ENCODE measurements at places on chromosomes 2 and 18.
A peak's percentile ranks its signal among the peaks of the same experiment; 100 is the strongest.

DNA sequence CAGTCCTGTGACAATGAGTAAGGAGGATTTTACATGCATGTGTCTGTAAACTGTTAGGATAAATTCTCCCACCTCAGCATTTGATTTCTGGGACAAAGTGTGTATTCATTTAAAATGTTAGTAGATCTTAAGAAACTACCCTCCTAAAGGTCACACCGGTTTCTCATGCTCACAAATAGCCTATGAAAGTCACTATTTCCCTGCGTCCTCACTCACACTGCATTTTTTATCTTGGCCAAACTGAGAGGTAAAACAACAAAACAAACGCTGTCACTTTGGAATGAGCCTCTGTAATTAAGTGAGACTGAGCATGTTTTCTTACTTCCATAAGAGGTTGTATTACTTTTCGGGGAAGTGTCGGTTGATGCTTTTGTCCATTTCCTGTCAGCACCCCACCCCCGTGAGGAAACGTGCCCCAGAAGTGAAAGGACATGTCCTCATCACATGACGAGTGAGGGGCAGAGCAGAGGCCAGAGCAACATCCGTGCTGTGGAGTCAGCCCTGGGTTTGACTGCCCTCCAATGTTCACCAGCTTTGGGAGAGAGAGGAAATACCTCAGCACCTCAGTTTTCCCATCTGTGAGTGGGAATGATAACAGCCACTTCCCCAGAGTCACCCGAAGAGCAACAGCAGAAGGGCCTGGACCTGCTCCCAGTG lies 3.1 kb downstream of the GYPC start:
- DNase-seq, result peak; percentile 17

- DNase-seq, result no peak
Observed at GRCh38 chr18:6376433-6377229, 38.1 kb downstream of the L3MBTL4 start.

DNA sequence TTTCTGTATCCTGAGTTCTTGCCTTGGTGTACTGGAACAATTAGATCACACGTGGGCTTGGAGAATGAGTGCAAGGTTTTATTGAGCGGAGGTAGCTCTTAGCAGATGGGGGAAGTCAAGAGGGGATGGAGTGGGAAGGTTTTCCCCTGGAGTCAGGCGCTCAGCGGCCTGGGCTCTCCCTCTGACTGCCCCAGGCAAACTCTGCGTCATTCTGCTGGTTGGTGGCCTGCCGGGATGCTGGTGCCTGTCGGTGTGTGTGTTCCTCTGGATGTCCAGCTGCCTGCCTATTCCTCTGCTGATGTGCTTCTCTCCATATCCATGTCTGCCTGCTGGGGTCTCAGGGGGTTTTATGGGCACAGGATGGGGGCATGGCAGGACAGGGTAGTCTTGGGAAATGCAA lies 111.0 kb downstream of the TRIB2 start:
- no peak for DNase-seq

GRCh38 chr18:62773691-62774090 lies 58.4 kb downstream of the PHLPP1 start:
- DNase-seq, result no peak

- no peak for DNase-seq
Observed at GRCh38 chr18:56451188-56451587, 187.2 kb downstream of the TXNL1 start.

GRCh38 chr2:113225263-113226259 lies 51.8 kb downstream of the PSD4 start:
- no peak for DNase-seq

DNA sequence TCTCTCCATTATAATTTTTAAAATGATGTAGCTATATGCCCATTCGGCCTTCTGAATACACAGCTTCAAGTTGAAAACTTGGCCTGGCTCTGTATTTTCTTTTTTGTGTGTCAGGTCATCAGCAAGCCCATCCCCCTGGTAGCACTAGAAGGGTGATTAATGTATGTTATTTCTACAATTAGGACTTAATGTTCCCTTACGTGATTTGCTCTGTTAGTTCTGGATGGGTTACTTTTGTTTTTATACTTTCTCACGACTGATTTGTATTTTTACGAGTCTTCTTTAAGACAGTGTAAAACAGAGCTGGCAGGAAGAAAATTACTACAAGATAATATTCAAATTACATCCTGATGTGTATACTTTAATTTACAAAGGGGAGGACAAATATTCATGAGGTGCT lies 88.4 kb upstream of the RGPD4 start:
- DNase-seq, result no peak

- no peak for DNase-seq
Observed at GRCh38 chr2:224062481-224063297, 23.6 kb upstream of the SERPINE2 start.

DNA sequence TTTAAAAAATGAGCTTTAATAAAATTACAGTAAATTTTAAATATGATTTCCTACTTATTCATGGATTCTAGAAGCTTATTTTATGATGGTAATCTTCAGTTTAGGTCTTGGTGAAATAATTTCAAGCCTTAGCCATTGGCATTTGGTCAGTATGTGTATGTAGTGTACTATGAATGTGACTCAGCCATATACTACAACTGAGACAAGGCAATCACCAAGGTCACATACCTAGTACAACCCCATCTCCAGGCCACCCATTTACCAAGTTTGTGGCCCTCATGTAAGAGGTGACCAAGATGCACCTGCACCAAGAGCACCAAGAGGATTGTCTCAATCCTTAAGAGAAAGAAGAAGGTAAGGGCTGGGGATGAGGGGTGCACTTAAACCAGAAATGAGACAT lies 54.8 kb upstream of the FRZB start:
- no peak for DNase-seq

GRCh38 chr2:10832203-10832936 lies 19.8 kb upstream of the PDIA6 start:
- DNase-seq, result peak; percentile 68

- peak; percentile 51 for DNase-seq
Observed at GRCh38 chr2:144351687-144352086, 168.2 kb downstream of the ZEB2 start.

DNA sequence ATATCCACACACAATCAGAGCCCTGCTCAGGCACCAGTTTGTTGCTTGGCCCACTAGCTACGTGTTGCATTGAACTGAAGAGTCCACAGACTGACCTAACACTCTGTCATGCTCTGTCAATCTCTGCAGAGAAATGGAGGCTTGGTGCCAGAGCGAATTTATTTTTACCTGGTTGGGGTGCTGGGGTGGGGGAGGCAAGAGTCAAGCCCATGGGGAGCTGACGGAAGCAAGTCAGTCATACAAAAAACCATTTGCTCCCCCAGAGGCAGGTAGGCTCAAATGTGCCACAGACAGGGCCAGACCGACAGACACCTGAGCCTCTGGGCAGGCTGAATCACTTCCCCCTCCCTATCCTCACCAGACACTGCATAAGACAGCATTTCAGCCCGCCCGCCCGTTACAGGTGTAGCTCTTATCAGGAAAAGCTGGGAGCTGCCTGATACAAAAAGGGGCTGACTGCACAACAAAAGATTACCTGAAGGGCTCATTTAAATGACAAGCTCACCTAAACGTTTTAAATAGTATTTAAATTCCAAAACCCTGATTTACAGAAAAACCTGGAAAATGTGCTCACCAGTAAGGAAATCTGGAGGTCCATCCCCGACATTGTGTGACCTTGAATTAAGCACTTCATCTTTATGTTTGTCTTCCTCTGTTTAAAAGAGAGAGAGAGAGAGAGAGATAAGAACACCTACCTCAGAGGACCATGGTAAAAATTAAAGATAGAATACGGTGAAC lies 2.1 kb upstream of the PCBP1 start:
- no peak for DNase-seq

DNA sequence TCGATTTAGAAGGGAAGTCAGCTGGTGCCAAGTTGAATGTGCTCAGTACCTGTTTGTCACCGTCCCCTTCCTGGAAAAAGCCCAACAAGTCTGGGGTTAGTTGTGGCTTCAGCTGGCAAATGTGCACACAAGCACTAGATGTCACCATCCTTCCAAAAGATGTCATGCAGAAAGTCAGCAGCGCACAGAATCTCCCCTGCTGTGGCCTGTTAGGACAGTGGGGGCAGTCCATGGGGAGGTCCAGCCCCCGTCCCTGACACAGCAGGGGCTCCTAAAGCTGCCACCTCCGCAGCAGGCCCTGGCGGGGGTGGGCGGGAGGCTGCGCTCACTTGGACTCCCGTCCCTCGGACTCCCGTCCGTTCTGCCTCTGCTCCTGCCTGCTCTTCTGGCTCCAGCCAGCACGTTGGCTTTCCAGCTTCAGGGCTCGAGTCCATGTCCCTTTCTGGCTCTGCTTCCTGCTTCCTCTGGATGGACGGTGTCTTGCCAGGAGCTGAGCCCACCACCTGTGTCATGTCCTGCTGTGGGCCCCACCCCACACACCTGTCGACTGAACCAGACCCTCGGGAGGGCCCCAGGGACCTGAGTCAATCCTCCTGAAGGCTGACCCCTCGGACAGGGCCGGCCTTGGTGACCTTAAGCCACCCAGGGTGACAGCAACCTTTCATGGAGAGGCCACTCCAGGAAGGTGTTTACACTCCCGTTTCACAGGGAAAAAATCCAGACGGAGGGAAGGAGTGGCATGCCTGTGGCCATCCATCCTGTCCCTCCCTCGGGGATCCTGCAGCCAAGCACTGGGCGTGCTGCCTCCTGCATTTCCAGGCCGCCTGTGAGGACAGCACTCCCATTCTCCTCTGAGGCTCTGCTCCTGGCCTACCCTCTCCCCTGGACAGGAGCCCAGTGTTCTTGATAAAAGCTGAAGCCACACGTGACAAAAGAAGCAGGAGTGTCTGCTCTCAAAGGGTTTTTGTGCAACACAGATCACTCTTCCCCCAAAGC lies 8.5 kb downstream of the RAB17 start:
- DNase-seq, result peak; percentile 62

DNA sequence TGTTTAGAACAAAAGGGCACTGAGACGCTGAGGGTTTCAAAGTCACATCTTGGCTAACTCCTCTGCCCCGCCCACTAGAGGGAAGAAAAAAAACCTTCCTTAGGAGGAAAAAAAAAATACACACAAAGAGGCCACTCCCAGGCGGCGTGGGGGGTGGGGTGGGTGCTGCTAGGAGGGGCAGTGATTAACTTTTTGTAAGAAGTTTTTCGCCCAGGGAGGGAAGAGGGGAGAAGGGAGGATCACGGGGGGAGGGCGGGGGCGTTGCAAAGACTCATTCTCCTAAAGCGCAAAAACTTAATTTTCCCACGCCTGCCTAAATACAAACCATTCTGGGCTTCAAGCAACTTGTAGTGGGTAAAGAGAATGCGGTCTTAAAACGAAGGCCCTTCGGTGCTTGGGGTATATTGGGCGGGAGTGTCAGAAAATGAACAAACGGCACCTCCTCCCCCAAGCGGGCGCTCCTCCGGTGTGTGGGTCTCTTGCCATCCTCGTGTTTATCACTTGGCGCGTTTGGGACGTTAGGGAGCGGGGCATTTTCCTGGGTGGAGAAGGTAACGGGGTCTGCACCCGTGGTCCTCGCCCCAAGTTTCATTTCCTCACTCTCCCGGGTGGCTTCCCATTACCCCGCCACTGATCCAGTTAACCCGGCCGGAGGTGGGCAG lies 1.7 kb downstream of the CXCR4 start:
- DNase-seq, result no peak

DNA sequence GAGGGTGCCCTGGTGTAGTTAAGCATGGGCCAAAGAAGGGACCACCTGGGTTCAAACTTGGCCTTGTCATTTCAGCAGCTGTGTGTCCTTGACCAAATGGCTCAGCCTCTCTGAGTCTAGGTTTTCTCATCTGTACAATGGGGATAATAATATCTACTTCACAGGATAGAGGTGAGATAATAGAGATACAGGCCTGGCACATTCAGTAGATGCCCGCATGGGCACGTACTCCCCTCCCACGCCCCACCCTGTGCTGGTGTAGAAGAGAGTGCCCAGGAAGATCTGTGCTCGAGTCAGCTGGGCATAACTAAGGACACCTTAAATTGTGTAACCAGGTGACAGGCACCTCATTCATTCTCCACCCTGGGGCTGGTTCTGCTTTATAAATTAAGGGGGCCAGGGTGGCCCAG lies 8.4 kb upstream of the TMEM185B start:
- no peak for DNase-seq

GRCh38 chr18:2956056-2956455 lies 56.9 kb downstream of the LPIN2 start:
- peak; percentile 44 for DNase-seq

DNA sequence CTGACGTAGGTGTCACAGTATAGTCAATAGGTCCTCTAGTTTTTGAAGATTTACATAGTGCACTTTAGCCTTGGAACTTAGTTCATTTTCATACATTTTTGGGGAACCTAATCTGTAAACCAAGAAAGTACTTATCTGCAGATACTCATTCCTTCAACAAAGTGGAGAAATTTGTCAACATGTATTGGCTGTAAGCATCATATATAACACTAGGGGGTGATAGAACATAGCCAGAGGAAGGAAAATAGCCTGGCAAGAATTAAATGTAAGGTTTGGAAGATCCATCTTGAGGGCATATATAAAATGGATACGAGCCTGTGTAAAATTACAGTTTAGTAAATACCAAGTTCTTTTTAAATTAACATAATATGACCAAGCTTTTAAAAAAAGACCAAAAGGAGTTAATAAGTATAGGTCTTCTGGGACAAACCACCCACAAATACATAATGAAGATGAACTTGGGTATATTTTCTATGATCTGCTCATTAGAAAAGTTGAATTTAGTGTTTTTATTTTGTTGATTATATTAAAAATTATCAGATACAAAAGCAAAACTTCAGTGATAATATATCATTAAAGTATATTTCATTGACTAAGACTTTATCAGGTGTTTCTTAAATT lies 18.2 kb downstream of the RPL37A start:
- DNase-seq, result peak; percentile 52

- no peak for DNase-seq
Observed at GRCh38 chr2:144042751-144043150, 477.2 kb downstream of the ZEB2 start.
